ENCODE measurements at places on chromosomes 6 and 20. TPM values are rescaled to one million over a fixed set of nuclear protein-coding genes. Genes with fewer than 3 reads are reported as not detected.

MLIP gene
- total RNA-seq: not detected

SIRPD gene
- not detected for total RNA-seq

SLC16A10 gene
- not detected for total RNA-seq

FAM209B gene
- total RNA-seq: not detected

SIRPA gene
- total RNA-seq: 9.9 TPM

CST7 gene
- total RNA-seq: not detected

KCNK5 gene
- not detected for total RNA-seq

PTGIS gene
- total RNA-seq: 191 TPM
